ENCODE measurements at places on chromosomes 7 and 10.
A peak's percentile ranks its signal among the peaks of the same experiment; 100 is the strongest.

DNA sequence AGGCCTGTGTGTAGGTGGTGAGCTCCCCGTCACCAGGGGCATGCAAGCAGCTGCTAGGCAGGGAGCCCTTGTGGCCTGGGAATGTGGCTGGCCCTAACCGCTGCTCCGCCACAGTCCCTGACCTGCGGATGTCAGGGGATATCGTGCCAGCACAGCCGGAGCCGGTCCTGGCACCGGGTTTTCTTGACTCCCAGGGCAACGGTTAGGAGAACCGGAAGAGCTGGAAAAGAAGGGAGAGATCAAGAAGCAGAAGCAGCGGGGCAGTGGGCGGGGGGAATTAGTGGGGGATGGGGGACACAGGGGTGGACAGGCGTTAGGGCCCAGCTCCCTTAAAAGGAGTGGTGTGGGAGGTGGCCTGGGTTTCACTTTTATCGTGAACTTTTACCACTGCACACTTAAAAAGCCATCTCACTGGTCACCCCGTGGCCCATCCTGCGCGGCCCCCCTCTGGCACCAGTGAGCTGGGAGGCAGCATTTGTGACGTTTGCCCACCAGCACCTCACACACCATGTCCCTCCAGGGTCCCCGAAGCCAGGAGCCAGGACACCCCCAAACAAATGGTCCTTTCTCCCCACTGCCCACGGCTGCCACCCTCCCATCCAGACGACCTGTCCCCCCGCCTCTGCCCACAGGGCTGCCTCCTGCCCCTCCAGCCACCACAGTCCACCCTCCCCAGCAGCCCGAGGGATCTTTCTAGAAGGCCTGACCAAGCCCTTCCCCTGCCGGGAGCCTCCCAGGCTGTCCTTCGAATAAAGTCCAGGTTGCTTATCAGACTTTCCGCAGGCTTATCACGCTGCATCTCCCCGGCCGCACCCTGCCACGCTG, 1.8 kb upstream of the MICALL2 start:
- ATAC-seq = no peak

DNA sequence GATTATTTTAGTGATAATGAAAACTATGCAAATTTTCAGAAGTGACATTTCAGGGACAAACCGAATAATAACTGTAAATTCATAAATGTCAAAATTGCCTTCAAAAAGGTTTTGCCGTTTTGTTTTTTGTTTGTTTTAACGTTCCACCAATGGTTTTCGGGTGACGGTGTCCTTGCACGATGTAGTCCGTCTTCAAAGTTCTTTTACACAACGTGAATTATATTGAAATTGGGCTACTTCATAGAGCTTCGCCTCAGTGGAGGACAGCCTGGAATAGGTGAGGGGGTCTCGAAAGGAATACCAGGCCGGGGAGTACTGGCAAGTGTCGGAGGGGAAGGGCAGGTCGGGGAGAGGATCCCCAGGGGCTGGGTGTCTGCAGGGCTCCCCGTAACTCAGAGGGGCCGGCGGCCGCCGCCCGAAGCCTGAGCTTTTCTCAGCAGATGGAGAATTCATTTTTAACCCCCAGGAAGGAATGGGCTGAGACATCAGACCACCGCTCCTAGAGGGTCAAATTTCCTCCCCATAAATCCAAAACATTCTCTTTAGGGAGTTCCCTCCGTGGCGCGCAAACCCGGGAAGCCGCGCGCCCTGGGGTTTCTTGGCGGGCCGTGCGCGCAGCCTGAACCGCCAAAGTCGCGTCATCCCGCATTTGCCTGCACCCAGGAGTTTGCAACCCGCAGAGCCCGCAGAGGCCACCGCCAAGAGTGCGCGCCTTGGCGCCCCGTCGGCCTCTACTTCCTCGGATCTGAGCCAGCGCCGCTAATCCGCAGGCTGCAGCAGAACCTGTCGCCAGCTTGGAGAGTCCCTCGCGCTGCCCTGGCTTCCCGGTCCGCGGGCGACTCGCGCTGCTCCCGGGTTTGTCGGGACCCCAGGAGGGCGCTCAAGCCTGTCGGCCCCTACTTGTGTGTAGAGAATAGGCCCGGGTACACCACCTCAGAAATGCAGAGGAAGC, 17.3 kb upstream of the EVX1 start:
- ATAC-seq = no peak

DNA sequence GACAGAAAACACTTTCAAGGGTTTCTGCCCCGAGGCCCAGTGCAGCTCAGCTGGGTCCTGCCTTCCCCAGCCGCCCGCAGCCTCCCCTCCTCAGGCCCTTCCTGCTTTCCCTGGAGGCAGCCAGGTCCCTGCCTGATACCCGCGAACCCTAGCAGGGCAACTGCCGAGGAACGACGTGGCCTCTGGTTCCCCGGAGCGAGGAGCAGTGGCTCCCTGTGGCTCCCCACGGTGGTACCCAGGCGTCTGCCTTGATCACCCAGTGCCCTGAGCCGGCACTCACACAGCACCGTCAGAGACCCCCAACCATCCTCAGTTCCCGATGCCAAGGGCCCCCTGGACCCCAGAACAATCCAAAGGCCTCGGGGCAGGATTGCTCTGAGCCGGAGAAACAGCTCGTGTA, 58.3 kb downstream of the CFAP46 start:
- ATAC-seq = no peak

GRCh38 chr10:107244122-107244521, 79.6 kb upstream of the SORCS1 start:
- ATAC-seq = no peak

- ATAC-seq = peak; percentile 42
Measured at GRCh38 chr7:100825215-100825671, 2.1 kb downstream of the EPHB4 start.

DNA sequence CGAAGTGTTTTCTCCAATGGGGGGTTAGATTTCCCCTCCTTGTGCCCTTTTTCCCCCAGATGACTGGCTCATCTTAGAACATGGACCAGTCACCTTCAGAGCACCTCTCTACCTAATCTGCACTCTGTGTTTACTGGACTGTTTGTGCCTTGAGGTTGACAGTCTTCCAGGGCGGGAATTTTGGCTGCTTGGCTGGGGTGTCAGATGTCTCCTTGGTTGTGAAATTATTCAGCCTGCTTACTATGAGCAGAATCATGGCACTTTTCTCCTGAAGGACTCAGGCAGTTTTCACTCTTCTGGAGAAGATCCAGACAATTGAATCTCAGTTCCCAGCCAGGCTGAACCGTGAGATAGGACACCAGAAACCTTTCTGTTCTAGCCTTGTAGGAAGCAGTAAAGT, 60.3 kb upstream of the NFKB2 start:
- no peak for ATAC-seq

DNA sequence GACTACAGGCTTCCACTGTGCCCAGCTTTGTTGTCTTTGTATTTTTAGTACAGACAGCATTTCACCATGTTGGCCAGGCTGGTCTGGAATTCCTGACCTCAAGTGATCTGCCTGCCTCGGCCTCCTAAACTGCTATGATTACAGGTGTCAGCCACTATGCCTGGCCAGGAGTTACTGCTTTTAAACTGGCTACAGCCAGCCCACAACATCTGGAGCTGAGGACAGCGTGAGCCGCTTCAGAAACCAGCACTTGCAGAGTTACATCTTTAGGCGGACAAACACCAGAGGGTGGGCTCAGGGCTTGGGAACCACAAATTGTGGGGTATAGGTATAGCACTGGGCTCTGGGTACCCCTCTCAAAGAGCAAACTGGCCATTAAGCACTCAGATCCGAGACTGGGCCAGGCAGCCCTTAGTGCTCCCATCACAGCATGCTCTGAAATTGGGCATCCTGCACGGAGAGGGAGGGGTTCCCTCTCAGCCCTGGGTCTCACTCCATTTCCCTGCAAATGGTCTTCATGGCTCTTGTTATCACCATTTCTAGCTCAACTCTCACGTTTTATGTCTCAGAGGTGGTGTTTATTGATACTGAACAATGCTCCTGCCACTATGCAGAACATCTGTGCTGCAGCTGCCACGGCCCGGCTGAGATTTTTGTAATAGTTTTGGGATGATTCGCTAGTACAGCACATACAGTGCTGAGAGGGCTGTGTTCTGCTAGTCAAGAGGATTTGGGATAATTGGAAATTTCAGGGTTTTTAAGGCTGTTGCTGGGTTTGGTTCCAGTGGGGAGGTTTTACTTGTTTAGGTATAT, 146.4 kb upstream of the LYZL2 start:
- no peak for ATAC-seq

DNA sequence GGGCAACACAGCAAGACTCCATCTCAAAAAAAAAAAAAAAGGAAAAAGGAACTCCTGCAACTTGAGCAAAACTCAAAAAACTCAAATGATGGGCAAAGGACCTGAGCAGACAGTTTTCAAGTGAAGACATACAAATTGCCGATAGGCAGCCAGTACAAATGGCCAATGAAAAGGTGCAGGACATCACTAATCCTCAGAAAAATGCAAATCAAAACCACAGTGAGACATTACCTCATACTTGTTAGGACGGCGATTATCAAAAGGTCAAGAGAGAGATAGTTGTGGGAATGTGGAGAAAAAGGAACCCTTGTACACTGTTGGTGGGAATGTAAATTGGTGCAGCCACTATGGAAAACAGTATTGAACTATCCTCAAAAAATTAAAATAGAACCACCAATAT, 16.8 kb downstream of the SVOPL start:
- no peak for ATAC-seq

DNA sequence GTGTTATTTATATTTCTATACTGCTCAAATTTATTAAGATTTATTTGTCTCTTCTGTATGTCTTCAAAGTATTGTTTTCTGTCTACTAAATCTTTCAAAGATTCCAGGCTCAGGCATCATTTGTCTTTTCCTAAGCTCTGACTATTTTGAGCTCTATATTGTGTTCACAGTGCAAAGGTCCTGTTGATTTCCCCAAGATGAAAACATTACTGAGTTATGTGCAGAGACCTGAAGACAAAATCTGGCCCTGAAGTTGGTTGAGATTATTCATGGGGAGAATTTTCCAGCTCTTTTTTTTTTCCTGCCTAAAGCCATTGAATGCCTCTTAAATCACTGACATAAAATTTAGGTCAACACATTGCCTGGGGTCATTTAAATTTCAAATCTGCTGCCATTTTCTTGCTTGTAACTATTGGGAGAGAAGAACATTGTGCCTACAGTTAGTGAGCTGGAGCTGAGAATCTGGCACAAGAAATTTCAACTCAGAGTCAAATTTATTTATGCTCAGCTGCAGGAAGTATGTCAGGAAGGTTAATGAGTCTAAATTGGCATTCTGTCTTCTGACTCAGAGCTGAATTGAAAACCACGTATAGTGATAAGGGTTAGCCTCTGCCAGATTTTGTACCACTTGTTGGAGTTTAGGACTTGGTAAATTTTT, 31.6 kb downstream of the CSTF2T start:
- ATAC-seq = no peak

DNA sequence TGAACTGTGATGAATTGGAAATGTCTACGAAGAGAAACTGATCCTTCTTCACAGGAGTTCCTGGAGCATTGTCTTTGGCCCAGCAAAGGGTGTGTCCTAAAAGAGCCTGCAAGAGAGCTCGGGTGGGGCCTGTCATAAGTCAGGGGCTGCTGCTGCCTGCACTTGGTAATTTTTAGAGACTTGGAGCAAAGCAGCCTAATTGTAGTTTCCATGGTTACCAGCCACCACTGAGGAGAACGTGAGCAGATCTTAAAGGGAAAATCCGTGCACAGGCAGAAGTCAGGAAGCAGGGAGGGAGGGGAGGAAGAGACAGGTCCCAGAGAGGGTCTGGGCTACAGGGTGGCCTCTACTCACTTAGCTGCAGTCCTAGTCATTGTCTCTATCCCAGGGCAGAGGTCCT, 463.6 kb downstream of the PLXNA4 start:
- ATAC-seq = no peak

- peak; percentile 40 for ATAC-seq
Measured at GRCh38 chr7:98203261-98203963, 7.8 kb upstream of the BHLHA15 start.

All from esophagus mucosa (tissue), 1 donor.